ENCODE measurements at places on chromosomes 1 and 21. TPM values are rescaled to one million over a fixed set of nuclear protein-coding genes. Genes with fewer than 3 reads are reported as not detected.

KCNN3 gene
- 0.39 TPM for total RNA-seq

ZNF436 gene
- total RNA-seq, result 4.9 TPM

VTCN1 gene
- not detected for total RNA-seq

DNA sequence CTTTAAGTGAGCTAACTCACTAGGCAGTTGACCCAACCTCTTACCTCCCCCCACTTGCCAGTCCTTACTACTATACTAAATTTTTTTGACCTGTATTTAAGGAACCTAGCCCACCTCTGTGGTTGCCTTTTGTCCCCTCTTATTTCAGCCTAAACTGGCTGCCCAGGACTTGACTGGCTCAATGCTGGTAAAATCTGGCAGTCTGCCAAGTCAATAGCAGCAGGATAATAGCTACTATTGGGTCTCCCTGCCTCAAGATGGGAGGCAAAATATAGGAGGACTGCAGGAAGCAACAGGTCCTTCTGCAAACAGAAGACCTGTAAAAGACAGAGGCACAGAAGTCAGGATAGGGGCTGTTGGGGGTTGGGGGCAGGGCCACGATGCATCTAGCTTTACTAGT is 144.2 kb upstream of the POGK start:
- no peak for DNase-seq

DNA sequence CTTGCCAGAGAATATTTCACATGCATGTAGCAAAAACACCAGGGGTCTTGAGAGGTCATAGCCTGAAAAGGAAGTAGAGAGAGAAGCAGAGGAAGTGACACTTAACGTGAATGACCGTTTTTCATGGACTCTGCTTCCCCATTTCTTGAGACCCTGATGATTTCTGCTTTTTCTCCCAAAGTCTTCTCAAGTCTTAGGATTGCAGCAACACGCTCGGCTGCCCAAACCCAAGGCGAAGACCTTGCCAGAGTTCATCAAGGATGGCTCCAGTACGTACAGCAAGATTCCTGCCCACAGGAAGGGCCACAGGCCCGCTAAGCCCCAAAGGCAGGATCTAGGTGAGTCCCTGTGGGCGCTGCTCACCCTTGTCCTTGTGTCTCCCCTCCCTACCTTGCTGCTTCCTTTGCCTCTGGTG is 12.8 kb downstream of the THEMIS2 start:
- no peak for DNase-seq

ZNF593OS gene
- total RNA-seq, result not detected

S100A5 gene
- 2.4 TPM for total RNA-seq

- DNase-seq, result no peak
These were observed 348.3 kb downstream of the BRINP3 start for GRCh38 chr1:190129366-190129765.

- no peak for DNase-seq
These were observed 8.7 kb downstream of the CD247 start for GRCh38 chr1:167509587-167509986.

DNTTIP2 gene
- total RNA-seq, result 85.5 TPM

GRCh38 chr1:183551924-183552323 is 38.3 kb downstream of the NCF2 start:
- DNase-seq, result no peak

GRCh38 chr1:43444836-43445235 is 8.9 kb downstream of the HYI start:
- DNase-seq, result no peak

DNA sequence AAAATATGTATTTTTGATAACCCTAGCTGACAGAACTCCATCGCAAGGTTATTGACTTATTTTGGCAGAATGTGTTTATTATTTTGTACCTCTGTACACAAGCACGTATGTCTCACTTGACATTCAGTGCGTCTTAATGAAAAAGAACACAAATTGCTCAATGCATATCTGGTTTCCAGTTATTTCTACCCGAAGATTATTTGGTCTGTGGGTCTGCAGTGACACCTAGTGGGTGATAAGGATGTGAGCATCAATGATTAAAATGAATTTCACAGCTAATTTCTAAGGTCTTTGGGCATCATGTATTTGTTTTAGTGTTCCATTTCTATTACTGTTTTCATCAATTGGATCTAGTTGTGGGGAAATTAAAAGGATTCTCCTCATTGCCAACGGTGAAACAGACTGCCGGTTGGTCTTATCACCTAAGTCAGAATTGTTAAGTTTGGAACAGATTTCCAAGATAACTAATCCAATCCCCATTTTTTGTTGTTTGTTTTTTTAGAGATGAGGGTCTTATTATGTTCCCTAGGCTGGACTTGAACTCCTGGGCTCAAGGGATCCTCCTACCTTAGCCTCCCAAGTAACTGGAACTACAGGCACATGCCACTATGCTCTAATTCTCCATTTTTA is 13.9 kb downstream of the DDX20 start:
- DNase-seq, result no peak

DNA sequence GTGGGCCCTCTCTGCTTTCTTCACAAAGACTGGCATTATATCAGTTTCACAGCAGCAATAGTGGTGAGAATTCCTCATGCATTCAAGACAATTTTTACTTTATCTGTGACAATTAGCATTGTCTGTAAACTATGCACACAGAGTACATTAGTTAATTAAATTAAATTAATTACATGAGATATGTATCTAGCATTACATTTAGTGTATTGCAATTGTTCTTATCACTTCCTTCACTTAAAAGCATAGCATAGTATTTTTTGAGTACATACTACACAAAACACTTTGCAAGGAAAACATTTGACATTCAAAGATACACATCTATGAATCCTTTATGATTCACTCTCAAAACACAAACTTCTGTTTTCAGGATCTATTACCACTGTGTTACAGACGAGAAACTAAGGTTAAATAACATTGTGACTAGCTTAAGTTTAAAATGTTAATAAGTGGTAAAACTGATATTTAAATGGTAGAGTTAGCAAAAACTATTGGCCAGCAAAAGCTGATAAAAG is 1542.6 kb downstream of the PLA2G4A start:
- no peak for DNase-seq

- no peak for DNase-seq
These were observed 31.5 kb downstream of the LDLRAD1 start for GRCh38 chr1:53986458-53986857.

- no peak for DNase-seq
These were observed 50.7 kb downstream of the MACF1 start for GRCh38 chr1:39255222-39255621.

AIRE gene
- total RNA-seq, result not detected

LORICRIN gene
- not detected for total RNA-seq

GRCh38 chr1:194473766-194474165 is 1287.4 kb upstream of the B3GALT2 start:
- no peak for DNase-seq

DNA sequence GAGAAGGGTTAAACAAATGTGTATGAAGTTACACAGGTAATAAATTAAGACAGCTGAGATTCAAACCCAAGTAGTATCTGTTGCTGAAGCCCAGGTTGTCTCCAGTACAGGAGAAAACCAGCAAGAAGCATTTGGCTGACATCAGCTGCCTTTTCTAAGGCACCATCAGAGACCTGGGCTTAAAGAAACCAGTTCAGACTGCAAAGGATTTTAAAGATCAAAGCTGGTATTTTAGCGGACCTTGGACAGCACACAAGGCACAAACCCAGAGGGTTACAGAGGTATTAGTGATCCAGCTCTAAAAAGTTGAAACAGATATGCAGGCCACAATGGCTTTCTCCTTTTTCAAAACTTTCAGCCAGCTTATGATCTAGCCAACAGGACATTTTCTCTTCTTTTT is 23.4 kb downstream of the BEND5 start:
- DNase-seq, result no peak

DNA sequence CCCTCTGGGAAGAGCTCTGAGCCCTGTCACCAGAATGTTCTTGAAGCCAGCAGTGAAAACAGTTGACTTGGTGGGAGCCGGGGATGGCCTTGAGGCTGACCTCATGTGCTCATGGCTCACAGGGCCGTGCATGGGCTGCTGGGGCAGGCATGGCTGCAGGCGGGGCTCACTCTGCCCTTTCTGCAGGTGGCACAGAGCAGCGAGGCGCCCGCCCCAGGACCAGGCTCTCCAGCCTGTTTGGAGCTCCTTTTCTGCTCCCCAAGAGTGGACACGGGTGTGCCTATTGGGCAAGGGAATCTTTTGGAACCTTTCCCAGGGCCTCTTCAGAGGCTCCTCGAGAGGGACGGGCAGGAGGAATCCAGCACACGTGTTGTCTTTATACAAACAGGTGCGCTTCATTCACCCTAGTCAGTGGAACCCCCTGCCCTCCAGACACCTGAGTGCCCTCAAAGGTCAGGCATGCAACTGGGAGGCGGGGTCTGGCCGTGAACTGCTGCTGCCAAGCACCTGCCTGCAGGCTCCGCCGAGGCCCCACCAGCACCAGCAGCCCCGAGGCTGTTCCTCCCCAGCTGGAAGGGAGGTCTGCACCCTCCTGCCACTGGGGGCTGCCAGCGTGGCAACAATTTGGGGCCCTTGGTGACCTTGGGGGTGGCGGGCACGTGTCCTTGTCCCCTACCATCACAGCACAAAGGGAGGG is 2.6 kb upstream of the TTC34 start:
- DNase-seq, result no peak

- no peak for DNase-seq
These were observed 33.1 kb upstream of the FOXO6 start for GRCh38 chr1:41328001-41328615.

- DNase-seq, result peak; percentile 32
These were observed 834 bp upstream of the ELF3 start for GRCh38 chr1:202009326-202010179.

GRCh38 chr21:15776818-15777217 is 47.0 kb downstream of the USP25 start:
- no peak for DNase-seq

CYYR1 gene
- total RNA-seq, result 0.07 TPM

- DNase-seq, result no peak
These were observed 24.4 kb downstream of the MRPL39 start for GRCh38 chr21:25582888-25583287.

FCRL5 gene
- not detected for total RNA-seq

C8B gene
- not detected for total RNA-seq
